ENCODE measurements at places on chromosomes 12 and 14.
A peak's percentile ranks its signal among the peaks of the same experiment; 100 is the strongest.

- no peak for DNase-seq
Measured at GRCh38 chr14:24339284-24340151, at the start of gene RIPK3. RIPK3 (minus strand) TSS chr14:24339991; CDS start chr14:24339826, 165 bp downstream.

DNA sequence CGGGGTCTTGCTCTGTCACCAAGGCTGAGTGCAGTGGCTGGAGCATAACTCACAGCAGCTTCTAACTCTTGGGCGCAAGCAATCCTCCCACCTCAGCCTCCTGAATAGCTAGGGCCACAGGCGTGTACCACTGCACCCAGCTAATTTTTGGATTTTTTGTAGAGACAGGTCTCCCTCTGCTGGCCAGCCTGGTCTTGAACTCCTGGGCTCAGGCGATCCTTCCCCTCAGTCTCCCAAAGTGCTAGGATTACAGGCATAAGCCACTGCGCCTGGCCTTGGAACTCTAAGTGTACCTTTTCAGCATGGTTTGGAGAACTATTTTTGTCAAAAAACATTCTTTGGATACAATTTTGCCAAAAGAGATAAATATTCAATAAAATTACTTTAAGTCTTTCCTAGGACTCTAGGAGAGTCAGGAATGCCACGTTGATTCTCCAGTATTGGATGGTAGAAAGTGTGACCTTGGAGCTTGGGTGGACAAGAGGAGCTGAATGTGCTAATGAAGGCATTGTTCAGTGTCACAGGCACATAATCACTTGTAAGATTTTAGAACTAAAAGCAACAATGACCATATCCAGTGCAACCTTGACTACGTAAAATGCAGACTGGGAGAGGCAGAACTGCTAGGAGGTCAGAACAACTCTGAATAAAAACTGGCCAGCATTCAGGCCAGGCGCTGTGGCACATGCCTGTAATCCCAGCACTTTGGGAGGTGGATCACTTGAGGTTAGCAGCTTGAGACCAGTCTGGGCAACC is 2.8 kb downstream of the SRSF9 start:
- peak; percentile 68 for DNase-seq

DNA sequence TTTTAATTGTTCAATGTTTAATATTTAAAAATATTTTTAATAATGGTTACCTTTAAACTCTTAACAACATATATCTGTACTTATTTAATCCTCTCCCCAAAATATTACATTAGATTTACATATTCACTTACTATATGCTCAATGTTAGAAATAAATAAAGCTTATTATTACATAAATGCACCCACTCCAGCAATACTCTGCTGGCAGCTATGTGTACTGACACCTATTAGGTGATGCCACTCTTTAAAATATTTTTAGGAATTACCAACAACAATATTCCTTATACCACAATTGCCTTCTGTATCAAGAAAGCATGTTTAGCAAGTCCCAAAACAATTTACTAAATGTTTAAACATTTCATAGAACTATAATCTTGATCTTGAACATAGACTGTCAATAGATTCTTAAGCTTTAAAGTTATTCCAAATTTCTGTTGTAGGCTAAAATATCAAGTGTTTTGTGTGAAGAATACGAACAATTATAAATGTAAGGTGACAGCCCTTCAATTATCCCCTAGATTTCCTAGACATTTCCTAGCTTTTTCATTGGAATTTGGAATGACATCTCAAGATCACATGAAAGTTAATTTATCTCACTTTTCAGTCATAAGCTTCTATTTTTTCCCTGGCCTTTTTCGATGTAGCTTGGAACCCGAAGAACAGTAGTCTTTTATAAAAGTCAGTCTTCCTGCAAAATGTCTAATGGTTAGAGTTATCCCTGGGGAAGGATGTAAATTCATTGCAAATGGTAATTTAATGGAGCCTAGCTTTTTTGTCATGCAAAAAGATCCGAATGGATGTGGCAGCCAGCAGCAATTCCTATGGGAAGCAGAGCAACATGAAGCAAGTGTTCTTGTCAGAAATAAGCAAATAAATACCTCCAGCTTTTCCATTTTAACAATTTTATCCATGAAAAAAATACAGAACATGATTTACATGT is 907.5 kb upstream of the ATXN7L3B start:
- DNase-seq, result no peak

DNA sequence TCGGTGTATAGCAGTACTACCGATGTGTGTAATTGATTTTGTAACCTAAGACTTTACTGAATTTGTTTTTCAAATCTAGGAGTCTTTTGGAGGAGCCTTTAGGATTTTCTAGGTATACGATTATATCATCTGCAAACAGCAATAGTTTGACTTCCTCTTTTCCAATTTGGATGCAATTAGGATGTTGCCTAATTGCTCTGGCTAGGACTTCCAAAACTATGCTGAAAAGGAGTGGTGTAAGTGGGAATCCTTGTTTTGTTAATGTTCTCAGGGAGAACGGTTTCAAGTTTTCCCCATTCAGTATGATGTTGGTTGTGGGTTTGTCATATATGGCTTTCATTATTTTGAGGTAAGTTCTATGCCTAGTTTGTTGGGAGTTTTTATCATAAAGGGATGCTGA is 171.6 kb upstream of the PDE3A start:
- DNase-seq, result no peak

GRCh38 chr14:51024377-51024776 is 70.5 kb downstream of the TRIM9 start:
- DNase-seq, result no peak

DNA sequence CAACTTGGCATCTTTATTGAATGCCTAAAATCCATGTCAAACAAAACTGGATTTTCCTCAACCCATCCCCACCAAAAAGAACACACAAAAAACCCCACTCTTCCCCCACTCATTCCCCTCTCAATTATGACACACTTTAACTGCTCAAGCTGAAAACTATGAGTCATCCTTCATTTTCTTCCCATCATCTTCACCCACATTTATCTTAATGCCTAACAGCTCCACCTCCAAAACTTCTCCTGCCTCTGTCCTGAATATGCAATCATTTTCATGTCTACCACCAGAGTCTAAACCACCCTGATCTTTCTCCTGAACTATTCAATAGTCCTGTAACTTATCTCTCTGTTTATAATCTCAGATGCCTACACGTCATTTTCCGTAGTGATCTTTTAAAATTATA is 239.7 kb downstream of the BCAT1 start:
- DNase-seq, result peak; percentile 41

GRCh38 chr14:23376482-23377197 is at the start of gene CMTM5:
CMTM5 (plus strand) TSS chr14:23377046; CDS start chr14:23377252, 206 bp downstream.
- DNase-seq, result peak; percentile 64

DNA sequence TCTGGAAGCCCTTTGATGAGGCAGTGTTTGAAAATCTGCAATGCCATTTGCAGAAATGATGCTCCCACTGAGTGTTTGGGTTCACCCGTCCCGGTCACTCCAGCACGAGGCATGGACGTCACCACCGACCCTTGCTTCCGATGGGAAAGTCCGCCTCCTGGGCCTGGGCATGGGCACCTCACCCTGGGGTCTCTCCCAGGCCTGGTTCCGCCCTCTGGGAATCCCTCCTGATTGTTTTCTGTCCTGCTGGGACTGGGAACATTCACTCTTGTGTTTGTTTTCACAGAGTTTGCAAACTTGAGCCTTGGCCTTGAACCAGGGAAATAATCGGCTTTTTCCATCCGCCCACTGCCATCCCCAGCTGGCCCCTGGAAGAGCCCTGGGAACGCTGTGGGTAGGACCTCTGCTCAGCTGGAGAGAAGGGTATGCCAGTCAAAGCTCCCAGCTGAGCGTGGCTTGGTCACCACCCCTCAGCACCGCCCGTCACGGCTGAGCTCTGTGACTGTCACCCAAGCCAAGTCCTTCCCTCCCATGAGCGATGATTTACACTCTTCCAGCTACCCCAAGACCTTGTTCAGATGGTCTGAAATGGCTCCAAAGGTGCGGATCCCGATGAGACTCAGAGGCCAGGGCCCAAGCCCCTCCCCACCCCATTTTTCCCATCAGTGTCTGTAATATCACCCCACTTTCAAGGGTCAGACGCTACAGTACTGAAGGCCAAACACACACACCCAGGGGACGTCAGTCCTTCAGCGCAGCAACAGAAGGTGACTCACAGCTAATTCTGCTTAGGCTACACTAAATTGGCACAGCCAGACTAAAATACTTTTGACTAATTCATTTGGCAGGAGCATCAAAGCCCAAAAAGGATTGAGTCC is 34.1 kb upstream of the FZD10 start:
- no peak for DNase-seq

- no peak for DNase-seq
Measured at GRCh38 chr12:130793554-130793849, 45.5 kb downstream of the STX2 start.

GRCh38 chr12:2138871-2139308 is 86.1 kb downstream of the CACNA1C start:
- DNase-seq, result no peak

GRCh38 chr14:91367173-91368171 is 50.1 kb downstream of the CCDC88C start:
- DNase-seq, result no peak

DNA sequence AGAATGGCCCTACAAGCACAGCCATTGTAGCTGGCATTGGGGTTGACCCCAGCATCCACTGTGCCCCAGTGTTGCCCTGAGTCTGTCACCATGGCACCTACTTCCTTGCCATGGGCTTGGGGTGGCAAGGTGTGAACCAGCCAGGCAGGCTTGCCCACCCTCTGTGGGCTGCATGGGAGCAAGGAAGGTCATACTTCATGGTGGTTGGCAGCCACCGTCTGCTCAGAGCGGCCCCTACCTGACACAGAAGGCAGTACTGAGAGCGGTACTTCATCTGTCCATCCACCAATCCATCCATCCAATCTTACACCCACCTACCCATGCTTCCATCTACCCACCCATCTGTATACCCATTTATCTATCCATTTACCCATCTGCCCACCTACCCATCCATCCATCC is 160.1 kb downstream of the KIF26A start:
- no peak for DNase-seq

DNA sequence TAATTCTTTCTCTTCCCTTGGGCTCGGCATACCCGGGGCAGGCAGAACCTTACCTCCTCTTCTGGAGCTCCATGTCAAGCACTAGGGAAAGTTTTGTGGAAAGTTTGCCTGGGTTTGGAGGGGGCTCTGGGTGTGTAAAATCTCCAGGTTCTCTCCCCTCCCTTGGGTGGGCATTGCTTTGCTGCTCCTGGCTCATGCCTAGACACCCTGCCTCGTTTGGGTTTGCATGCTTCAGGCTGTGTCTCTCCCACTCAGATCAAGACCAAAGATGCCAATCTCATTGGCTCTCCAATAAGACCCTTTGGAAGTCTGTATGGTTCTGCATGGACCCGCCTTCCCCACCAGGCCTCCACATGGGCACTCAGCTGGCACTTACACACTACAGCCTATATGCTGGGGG is 6.2 kb upstream of the KRT2 start:
- DNase-seq, result no peak

DNA sequence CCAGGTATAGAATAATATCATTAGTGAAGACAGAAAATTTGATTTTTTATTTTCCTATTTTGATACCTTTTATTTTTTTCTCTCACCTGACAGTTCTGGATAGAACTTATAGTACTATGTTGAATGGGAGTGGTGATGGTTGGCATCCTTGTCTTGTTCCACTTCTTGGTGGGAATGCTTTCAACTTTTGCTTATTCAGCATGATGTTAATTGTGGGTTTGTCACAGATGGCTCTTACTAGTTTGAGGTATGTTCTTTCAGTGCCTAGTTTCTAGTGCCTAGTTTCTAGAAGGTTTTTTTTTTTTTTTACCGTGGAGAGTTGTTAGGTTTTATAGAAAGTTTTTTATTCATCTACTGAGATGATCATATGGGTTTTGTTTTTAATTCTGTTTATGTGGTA is 516.3 kb upstream of the NOVA1 start:
- no peak for DNase-seq

DNA sequence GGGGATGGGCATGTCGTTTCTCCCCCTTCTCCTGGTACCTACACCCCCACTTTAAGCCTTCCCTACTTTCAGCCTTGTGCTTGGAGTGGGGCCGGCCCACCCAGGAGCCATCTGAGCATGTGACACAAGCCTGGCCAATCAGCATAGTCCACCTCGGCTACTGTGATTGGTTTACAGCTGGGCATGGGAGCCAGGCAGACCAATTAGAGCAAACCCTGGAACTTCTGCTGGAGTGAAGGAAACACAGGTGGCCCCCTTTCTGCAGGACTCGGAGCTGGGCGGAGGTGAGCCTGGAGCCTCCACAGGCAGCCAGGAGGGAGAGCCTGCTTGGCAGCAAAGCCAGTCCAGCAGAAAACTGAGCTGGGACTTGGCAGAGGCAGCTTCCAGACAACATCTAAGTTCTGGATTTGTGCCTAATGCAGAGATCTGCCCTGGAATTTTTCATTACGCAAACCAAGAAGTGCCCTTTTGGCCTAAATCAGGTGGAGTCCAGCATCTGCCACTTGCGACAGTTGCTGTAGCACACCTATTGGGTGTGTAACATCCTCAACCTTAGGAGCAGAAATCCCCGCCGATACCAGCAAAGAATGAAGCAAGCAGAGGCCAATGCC is 59.5 kb downstream of the SCARB1 start:
- peak; percentile 67 for DNase-seq

DNA sequence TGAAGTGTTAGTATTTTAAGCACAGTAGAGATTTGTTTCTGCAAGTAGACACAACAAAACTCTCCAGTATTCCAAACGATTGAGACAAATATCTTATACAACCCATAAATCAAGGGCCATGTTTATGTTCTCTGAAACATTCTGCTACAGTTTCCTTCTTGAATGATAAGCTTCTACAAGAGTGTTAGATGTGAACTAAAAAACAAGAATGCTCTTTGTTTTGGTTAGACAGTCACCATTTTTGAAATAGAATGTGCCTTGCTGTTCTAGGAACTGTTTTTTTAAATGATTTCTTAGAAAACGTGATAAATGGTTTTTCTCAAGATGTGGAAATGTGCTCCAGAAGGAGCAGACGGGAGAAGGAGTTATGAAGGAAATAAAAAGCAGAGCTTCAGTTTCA is 1656.3 kb upstream of the FLRT2 start:
- no peak for DNase-seq

- DNase-seq, result no peak
Measured at GRCh38 chr14:61417883-61418455, 96.6 kb downstream of the PRKCH start.

DNA sequence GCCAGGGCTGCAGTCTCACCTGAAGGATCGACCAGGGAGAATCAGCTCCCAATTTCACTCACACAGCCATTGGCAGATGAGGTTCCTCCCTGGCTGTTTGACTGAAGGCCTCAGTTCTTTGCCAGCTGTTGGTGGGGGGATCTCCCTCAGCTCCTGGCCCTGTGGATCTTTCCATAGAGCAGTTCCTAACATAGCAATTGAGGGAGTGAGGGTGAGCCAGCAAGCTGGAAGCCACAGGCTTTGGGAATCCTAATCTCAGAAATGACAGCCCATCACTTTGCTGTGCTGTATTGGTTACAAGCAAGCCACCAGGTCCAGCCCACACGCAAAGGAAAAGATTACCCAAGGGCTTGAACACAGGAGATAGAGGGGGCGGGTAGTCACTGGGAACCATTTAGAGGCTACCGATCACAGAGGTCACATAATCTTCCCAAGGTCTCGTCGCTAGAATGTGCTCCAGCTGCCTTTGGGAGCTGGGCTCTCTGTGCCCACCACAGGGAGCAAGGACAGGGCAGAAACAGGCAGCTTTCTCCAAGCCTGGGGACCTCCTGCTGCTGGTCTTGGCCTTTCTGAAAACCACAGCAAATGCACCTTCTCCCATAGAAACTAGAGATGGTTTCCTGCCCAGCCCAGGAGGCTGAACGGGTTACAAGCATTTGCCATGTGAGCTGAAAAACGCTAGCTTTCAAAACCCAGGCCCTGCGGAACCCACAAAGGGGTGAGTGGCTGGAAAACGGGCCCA is 4.6 kb upstream of the OTUB2 start:
- no peak for DNase-seq

Measured in A673 (cell line).